ENCODE measurements at places on chromosomes 2 and 18.

GRCh38 chr2:240290432-240291336 lies 144.8 kb upstream of the GPC1 start:
- H3K4me1 ChIP-seq, result no peaks in the 10 kb centered on the region
- no peak overlapping the region for H3K27ac ChIP-seq
- no peak for DNase-seq

DNA sequence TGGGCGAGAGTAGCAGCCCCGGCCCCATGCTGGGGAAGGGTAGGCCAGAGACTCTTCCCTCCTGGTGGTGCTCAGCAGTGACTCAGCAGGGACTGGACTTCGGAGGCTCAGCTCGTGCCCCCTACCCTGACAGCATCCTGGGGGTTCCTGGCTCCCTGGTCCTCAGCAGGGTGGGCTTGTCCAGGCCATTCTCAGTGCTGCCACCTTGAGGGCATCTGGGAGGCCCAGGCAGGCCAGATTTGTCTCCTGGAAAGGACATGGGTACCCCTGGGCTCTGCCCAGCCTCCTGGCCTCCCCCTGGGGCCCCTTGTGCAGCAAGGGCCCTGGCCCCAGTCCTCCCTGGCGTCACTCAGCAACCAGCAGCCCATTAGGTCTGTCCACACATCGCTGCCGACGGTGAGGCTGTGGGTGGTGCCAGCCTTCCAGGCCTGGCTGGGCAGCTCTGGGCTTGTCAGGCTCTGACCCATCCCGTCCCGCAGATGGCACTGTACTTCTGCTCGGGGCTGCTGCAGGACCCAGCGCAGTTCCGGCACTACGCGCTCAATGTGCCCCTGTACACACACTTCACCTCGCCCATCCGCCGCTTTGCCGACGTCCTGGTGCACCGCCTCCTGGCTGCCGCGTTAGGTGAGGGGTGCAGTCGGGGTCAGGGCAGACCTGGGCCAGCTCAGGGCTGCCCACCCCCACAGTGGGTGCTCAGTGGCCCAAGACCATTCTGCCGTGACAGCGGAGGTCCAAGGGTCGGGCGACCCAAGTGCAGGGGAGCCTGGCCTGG lies 45.0 kb upstream of the ALPP start:
- no peaks in the 10 kb centered on the region for H3K27me3 ChIP-seq
- H3K4me1 ChIP-seq, result no peaks in the 10 kb centered on the region
- H3K4me3 ChIP-seq, result no peak overlapping the region
- no peak overlapping the region for H3K27ac ChIP-seq
- H3K36me3 ChIP-seq, result peaks cover 15% of the 10 kb centered on the region

GRCh38 chr18:3500016-3500415 lies 50.0 kb downstream of the TGIF1 start:
- no peaks in the 10 kb centered on the region for H3K27me3 ChIP-seq
- H3K4me3 ChIP-seq, result no peak overlapping the region
- no peaks in the 10 kb centered on the region for H3K36me3 ChIP-seq
- no peaks in the 10 kb centered on the region for H3K4me1 ChIP-seq
- no peak for DNase-seq
- H3K27ac ChIP-seq, result no peak overlapping the region

GRCh38 chr2:218296847-218297246 lies 4.5 kb upstream of the TMBIM1 start:
- peak overlapping the region; percentile 98 for H3K27ac ChIP-seq
- H3K4me3 ChIP-seq, result no peak overlapping the region
- no peaks in the 10 kb centered on the region for H3K36me3 ChIP-seq
- peaks cover 57% of the 10 kb centered on the region for H3K4me1 ChIP-seq
- DNase-seq, result no peak

GRCh38 chr2:203567691-203568090 lies 32.6 kb upstream of the RAPH1 start:
- no peak for DNase-seq
- H3K27me3 ChIP-seq, result no peaks in the 10 kb centered on the region
- H3K4me3 ChIP-seq, result no peak overlapping the region

GRCh38 chr2:4673025-4673489 lies 969.7 kb downstream of the DCDC2C start:
- H3K4me1 ChIP-seq, result no peaks in the 10 kb centered on the region
- no peaks in the 10 kb centered on the region for H3K36me3 ChIP-seq
- H3K4me3 ChIP-seq, result peak overlapping the region; percentile 42

DNA sequence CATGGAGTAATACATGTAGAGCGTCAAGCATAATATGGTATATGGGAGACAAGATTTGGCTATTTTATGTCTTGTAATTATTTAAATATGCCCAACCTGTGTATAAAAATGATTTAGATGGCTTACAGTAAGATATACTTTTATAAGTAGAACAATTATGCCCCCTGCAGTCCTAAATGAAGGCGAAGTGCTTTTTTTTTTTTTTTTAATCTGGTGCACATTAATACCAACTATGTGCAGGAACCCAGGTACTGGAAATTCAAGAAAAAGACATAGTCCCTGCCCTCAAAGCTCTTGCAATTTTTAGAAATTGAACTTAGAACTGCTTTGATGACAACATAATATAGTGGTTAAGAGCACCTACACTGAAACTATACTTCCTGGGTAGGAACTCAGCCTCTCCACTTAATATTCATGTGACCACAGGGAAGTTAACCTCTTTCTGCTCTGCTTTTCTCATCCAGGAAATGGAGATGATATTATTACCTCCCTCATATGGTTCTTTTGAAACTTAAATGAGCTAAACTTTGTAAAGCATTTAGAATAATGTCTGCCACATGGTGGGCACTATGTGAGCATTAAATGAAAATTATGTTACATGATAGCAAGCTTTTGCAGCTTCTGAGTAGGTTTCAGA lies 38.1 kb downstream of the AFTPH start:
- no peak overlapping the region for H3K4me3 ChIP-seq
- H3K36me3 ChIP-seq, result no peaks in the 10 kb centered on the region
- no peak overlapping the region for H3K27ac ChIP-seq
- no peak for DNase-seq
- H3K4me1 ChIP-seq, result no peaks in the 10 kb centered on the region

GRCh38 chr18:63234432-63234831 lies 85.1 kb downstream of the BCL2 start:
- peaks cover 25% of the 10 kb centered on the region for H3K4me1 ChIP-seq
- no peaks in the 10 kb centered on the region for H3K27me3 ChIP-seq
- no peak for DNase-seq

GRCh38 chr2:133504566-133505505 lies 63.4 kb downstream of the NCKAP5 start:
- no peak for DNase-seq
- no peak overlapping the region for H3K27ac ChIP-seq
- H3K4me1 ChIP-seq, result no peaks in the 10 kb centered on the region
- H3K4me3 ChIP-seq, result no peak overlapping the region
- H3K27me3 ChIP-seq, result no peaks in the 10 kb centered on the region

DNA sequence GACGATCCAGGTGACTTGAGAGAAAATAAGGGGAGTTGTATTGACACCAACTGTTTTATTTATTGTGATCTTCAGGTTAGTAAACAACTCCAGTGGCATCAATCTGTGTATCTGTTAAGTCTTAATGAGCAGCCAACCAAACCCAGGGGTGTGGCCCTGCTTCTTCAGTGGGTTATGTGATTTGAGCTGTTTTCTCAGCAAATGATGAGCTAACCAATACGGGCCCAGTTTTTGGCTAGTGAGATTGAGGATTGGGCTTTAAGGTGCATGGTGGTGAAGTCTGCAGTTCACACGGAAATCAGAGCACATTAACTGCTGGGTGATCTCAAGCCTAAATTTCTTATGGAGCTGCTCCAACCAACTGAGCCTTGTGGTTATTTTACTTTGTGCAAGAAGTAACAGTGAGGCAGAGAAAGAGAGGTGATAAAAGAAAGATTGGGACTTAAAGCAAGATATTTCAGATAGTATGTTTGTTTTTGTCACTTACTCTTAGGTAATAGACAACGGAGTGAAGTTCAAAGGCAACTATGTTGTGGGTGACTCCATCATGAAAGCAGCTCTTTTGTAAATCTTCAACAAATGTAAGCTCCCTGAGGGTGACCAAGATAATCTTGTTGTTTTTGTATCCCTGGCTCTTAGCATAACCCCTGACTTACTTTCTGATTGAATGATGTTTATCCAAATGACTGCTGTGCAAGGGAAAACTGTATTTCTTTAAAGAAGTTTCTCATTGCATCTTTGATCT lies 2.4 kb downstream of the MTCL1 start:
- no peak for DNase-seq
- H3K27me3 ChIP-seq, result no peaks in the 10 kb centered on the region
- peaks cover 4% of the 10 kb centered on the region for H3K4me1 ChIP-seq
- peak overlapping the region; percentile 97 for H3K4me3 ChIP-seq
- no peak overlapping the region for H3K27ac ChIP-seq

GRCh38 chr18:22858121-22858520 lies 75.0 kb upstream of the RBBP8 start:
- H3K36me3 ChIP-seq, result no peaks in the 10 kb centered on the region
- H3K27me3 ChIP-seq, result no peaks in the 10 kb centered on the region
- no peak overlapping the region for H3K4me3 ChIP-seq
- no peaks in the 10 kb centered on the region for H3K4me1 ChIP-seq

All from ascending aorta (tissue), 2 donors.